ENCODE measurements at places on chromosomes 16 and 17.

- DNase-seq: no peak
Measured at GRCh38 chr16:68275611-68276191, 11.4 kb downstream of the SLC7A6 start.

GRCh38 chr17:82126556-82127314, 28.7 kb upstream of the FASN start:
- no peak for DNase-seq

DNA sequence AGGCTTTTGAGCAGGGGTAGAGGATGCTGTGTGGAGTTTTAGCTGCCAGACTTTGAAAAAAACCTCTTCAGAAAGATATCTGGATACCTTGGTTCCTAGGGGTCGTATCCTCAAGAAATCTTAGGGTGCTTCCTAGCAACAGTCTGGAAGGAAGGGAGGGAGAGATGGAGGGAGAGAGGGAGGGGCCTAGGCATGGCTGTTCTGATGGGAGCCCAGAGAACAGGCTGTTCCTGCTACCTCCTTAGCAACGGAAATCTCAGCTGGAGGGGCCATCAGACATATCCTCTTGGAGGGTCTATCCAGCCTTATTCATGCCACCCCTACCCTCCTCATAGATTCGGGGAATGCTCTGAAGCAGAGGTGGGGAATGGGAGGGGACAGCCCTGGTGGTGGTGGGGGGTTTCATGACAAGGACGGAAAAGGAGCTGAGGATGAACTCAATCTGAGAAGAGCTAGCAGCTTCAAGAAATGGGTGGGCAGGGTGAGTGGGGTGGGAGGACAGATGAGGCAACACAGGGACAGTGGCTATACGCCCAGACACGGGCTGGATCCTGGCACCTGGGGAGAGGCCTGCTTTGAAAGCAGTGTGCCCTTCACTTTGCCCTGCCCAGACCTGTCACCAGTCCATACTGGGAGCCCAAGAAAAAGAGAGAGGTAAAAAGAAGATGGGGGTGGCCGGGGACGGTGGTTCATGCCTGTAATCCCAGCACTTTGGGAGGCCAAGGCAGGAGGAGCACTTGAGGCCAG, 2.9 kb upstream of the THRA start:
- DNase-seq: no peak

- DNase-seq: no peak
Measured at GRCh38 chr17:67571478-67571877, 146.3 kb upstream of the NOL11 start.

GRCh38 chr17:49992191-49992932, 2.7 kb downstream of the DLX3 start:
- no peak for DNase-seq

DNA sequence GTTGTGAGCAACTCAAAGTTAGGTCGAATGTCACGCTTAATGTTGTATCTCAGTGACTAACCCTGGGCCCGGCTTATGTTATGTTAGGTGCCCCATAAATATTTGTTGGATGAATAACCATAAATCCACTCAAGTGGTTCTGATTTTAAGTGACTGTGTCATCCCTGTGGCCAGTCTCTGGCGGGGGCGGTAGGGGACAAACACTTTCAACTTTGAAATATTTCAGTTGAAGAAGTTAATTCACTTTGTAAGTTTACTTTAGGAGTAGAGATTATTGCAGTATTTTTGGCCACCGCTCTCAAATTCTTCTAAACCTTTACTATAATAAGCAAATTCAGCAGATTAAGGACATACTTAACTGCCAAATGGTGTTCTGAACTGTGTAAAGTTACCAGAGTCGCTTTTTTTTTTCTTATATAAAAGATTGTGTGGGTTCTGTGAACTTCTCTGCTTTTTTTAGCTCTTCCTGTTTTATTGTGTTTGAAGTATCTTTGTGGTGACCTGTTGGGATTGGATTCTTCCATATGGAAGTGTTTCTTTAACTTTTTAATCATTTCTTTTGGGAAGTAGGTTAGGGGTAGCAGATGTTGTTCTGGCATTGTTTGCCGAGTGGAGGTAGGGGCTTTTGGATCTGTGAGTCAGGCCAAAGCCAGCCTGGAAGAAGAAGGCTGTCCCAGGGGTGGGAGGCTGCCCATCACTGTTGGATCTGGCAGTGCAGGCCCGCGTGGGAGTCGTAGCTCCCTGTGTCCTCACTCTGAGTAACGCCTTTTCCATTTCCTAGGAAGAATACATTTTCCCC, 61.4 kb upstream of the TBX2 start:
- no peak for DNase-seq

- no peak for DNase-seq
Measured at GRCh38 chr16:55575496-55575895, 9.0 kb downstream of the CAPNS2 start.

DNA sequence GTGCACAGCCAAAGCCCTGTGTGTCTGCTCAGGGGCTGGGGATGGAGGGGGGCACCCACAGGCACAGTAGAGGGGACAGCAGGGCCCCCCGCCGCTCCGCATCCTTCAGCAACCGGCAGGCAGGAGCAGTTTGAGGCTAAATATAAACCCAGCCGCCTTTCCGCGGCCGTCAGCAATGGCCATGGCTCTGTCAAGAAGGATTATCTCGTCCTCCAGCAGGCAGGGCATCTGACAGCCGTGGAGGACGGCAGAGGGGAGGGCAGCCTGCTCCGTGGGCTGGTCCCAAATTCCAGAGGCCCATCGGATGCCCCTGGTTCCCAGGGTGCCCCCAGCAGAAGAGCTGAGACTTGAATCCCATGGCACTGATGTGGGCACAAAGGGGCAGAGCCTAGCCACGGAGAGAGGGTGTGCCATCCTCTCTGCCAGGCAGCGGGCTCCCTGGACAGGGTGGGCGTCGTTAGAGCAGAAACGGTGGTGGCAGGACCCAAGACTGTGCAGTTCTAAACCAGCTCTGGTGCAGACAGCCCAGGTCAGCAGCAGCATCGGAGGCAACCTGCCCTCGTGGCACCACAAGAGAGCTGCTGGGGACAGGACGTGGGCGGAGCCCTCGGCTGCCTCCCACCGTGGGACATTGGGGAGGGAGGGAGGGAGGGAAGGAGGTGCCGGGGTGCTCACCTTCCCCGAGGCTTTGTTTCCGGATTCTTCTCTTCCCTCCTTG, 198.8 kb upstream of the CIBAR2 start:
- DNase-seq: no peak

DNA sequence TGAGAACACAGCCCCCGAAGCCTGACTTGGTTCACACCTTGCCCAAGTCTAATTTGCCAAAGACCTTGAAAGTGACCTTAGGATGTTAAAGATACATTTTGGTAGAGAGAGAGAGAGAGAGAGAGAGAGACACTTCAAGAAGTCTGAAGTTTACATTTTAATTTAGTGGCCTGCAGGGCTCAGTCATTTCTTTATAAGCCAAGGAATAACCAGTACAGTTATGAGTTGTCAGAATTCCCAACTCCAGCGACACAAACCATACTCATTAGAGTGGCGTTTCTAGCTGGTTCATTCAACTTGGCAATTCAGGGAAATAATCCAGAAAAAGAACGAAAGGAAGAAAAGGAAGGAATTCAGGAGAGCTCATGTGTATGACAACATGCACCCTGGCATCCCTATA, 204.1 kb downstream of the CCDC182 start:
- DNase-seq: no peak

GRCh38 chr16:89700649-89701424, 668 bp downstream of the SPATA2L start:
- peak; percentile 74 for DNase-seq

- DNase-seq: no peak
Measured at GRCh38 chr17:2571523-2572303, 21.7 kb upstream of the PAFAH1B1 start.

DNA sequence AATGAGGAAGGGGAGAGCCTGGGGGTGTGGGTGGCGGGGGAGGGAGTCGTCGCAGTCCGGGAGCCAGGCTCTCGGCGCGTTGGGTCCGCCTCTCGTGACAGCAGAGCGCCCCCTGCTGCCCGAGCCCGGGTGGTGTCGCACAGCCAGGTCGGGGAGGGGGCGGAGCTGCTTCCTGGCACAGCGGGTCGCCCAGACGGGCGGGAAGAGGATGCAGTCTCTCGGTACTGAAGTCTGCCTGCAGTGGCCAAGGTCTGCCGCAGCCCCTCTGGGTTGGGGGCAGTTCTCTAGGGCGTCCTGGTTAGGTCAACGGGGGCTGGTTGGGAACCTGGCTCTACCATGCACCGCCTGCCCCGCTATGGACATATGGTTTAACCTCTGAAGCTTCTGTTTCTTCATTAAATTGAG, 38.2 kb upstream of the CCDC182 start:
- DNase-seq: peak; percentile 69

DNA sequence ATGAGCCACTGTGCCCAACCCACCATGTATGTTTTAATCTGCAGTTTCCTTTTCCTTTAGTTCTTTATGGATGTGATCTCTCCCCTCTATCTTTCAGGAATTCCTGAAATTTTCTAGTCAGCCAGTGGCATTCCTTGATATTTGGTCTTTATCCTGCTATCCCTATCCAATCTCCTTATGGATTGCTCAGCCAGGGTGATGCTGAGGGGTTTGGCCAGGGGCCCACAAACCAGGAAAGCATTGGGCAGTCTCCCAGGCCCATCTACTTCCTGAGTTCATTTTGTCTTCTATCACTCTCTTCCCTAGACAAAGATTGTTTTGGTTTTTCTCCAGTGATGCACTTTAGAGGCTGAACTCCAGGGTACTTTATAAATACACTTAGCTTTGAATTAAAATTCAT, 115.9 kb downstream of the KATNIP start:
- DNase-seq: no peak

GRCh38 chr17:82329683-82330321, 3.8 kb downstream of the SECTM1 start:
- DNase-seq: no peak
